ENCODE measurements at places on chromosomes 13 and 19. TPM values are rescaled to one million over a fixed set of nuclear protein-coding genes. Genes with fewer than 3 reads are reported as not detected.

- DNase-seq: no peak
These were observed 50.6 kb downstream of the IPO5 start for GRCh38 chr13:98004107-98004506.

- DNase-seq: peak; percentile 3
These were observed 53.1 kb downstream of the C13orf46 start for GRCh38 chr13:113920606-113921286.

GRCh38 chr13:43335764-43336163, 312.4 kb downstream of the DNAJC15 start:
- DNase-seq: no peak

The NUFIP1 gene
- 9.5 TPM for total RNA-seq
